Right renal cortex interstitium (tissue), 3 donors: ENCODE measurements at places on chromosomes 11 and 22. TPM values are rescaled to one million over a fixed set of nuclear protein-coding genes. Genes with fewer than 3 reads are reported as not detected.

SYT13 gene
- polyA plus RNA-seq, result 11.6 TPM

TRIM49 gene
- not detected for polyA plus RNA-seq

LRRC74B gene
- 0.07 TPM for polyA plus RNA-seq

GLYAT gene
- 200 TPM for polyA plus RNA-seq

EIF3L gene
- 1,125 TPM for polyA plus RNA-seq

- no peak for DNase-seq
These were observed 1.2 kb downstream of the C2CD2L start for GRCh38 chr11:119108146-119108856.

DNA sequence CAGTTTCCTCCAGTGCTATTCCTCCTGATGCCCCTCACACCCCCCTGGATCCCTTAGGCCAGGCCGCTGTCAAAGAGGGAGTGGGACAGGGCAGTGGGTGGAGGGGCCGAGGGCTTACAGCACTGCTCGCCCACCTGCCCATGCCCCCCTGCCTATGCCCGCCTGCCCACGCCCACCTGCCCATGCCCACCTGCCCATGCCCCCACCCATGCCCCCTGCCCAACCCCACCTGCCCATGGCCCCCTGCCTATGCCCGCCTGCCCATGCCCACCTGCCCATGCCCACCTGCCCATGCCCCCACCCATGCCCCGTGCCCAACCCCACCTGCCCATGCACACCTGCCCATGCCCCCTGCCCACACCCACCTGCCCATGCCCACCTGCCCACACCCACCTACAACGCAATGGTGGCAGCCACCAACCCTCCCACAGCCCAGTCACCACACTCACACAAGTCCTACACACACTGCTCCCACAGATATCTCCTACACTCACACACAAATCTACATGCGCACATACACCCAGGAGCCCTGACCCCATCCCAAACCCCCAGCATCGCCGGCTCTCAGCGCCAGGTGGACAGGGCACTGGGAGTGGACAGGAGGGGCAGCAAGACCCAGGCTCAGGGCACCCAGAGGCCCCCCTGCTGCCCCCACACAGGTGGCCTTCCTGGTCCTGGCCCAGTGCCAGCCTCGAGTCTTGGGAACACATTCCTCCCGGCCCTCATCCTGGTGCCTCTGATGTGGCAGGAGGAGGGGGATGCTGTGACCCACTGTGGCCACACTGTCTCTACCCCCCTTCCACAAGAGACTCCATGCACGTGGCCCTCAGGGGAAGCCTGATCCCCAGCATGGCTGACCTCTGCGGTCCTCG is 61.8 kb downstream of the CYTH4 start:
- no peak for DNase-seq

GRCh38 chr11:120704256-120704750 is 192.8 kb downstream of the GRIK4 start:
- no peak for DNase-seq

DNA sequence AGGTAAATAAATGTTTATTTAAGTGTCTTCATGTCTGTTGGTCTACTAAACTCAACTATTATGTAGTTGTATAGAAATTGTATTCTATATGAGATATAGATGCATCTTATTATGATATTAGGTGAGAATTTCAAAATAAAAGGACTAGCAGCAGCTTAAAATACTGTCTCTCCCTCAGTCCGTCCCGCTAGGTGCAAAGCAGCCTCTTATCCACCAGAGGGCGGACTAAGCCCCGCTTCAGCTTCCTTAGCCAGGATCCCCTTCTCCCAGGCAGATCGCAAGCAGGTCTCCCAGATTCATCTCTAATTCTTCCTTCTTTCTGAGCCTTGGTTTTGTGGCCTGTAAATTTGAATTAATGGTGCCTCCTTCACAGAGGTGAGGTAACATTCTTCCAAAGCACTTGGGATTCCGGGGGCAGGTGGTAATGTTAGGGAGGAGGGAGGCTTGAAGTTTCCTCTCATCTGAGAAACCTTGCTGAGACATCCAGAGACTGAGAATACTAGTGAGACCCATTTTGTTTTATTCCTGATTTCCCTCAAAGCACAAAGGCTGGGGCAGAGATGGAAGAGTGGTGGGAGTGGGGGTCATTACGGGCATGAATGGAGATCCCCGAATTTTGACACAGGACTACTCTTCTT is 13.5 kb upstream of the INSC start:
- no peak for DNase-seq

- DNase-seq, result no peak
These were observed 35.6 kb downstream of the KCNC1 start for GRCh38 chr11:17770048-17770652.

DNA sequence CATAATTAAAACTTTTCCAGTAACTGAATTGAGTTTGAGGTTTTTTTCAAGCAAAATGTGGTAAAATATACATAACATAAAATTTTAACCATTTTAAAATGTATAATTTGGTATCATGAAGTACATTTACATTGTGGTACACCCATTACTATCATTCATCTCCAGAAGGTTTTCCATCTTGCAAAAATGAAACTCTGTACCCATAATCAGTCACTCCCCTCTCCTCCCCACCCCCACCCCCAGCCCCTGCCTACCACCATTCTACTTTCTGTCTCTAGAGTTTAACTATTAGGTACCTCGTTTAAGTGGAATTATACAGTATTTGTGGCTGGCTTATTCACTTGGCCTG is 63.7 kb downstream of the MICAL2 start:
- no peak for DNase-seq

GRCh38 chr11:17343257-17343656 is 8.3 kb upstream of the NCR3LG1 start:
- no peak for DNase-seq

DNA sequence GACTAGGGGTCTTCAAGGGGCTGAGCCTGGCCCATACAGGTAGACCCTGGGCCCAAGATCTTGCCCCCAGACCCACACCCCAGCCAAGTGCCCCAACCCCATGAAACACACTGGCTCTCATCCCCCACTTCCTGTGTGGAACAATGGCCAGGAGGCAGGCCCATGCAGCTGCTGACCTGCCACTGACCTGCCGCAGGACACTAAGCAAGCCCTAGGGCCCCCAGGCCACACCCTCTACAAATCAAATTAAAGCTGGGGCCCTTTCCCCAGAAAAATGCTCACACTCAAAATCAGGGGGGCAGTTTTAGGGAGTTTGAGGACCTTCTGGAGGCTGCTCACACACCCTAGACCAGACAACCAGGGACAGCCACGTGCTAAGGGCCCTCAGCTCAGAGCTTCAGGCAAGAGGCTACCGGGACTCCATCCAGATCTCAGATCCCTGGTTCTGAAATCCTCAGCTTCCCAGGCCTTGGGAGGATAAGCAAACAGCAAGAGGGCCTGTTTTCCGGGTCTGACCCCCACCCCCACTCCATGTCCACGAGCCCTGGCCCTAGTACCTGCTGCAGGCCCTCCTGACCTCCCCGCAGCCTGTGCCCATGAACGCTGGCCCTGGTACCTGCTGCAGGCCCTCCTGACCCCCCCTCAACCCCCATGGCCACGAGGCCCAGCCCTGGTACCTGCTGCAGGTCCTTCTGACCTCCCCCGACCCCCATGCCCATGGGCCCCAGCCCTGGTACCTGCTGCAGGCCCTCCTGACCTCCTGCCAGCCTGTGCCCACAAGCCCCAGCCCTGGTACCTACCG is 10.0 kb downstream of the CARD10 start:
- no peak for DNase-seq

GRCh38 chr11:129643031-129643721 is 172.5 kb upstream of the TMEM45B start:
- DNase-seq, result no peak

DNA sequence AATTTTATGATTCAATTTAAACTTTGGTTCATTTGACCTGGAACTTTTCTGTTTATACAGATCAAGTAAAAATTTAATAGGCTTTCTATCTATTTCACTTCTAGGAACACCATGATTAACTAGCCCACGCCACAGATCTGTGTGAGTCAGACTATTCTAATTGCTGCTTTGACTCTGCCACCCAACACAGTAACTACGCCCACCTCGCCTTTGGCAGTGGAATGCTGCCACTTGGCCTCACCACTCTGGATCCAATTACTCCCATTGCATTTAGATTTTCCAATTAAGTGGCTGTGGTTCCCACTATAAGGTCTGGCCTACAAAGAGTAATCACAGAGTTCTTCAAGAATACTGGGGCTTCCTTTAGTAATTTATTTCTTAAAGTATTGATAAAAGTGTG is 46.6 kb upstream of the LIN7C start:
- DNase-seq, result no peak
